Muscle of leg (tissue), 16 donors: ENCODE measurements at places on chromosomes 5 and 9.

DNA sequence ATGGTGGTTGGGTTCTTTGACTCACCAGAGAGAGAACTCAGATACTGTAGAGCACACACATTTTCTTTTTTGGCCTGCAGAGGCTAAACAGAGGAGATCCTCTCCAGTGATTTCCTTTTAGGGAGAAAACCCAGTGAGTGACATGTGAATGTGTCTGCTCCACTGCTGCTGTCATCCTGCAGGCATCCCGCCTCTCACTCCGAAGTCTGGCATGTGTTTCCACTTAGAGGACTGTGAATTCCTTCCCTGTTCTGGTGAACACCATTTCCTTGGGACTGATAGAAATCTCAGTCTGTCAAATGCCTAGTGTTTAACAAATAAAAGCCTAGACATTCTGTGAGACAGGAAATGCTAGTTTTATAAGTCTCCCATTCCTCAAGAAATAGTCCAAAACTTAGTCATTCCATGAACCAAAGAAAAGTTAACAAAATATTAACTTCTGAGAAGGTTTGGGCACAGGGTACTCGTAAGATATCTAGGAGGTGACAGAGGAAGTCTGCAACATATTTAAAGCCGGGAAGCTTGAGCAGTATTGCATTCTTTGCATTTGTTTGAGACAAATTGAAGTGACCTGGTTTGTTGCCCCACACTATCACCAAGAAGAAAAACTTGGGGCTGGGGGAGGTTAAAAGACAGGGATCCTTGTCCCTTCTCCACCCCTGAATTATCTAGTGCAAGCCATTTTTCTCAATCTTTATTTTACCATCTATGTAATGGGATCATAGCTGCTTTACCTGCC, 74.9 kb upstream of the NIPAL4 start:
- peak; percentile 95 for DNase-seq

DNA sequence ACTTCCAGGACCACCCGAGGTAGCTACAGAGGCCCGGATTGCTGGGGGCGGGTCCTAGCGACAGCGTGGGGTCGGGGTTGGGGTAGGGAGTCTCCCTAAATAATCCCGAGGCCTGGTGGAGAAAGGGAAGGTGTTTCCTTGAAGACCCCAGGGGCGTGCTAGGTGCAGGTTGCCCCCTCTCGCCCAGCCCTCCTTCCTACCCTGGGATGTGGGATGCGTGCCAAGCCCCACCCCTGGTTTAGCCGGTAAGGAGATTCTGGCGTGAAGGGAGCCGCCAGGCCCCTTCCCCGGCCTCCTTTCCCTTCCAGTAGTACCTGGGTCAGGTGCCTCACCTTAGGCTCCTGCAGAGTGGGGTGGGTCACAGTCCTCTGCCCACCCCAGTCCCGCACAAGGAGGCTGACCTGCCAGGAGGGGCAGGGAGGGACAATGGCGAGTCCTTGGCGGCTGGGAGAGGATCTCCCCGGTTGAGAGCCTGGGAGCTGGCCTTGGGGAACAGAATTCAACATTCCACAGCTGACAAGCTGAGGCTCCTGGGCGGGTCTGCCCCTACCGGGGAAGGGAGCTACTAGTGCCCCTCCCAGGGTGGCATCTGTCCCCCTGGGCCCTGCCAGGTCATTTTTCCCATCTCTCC, 674 bp downstream of the TSPAN17 start:
- DNase-seq, result peak; percentile 57

GRCh38 chr5:141155540-141156374, 5.9 kb downstream of the PCDHB6 start:
- no peak for DNase-seq

- no peak for DNase-seq
Observed at GRCh38 chr9:15244001-15244441, 63.0 kb downstream of the TTC39B start.

- DNase-seq, result peak; percentile 88
Observed at GRCh38 chr9:16191691-16192402, 639.0 kb downstream of the CCDC171 start.

DNA sequence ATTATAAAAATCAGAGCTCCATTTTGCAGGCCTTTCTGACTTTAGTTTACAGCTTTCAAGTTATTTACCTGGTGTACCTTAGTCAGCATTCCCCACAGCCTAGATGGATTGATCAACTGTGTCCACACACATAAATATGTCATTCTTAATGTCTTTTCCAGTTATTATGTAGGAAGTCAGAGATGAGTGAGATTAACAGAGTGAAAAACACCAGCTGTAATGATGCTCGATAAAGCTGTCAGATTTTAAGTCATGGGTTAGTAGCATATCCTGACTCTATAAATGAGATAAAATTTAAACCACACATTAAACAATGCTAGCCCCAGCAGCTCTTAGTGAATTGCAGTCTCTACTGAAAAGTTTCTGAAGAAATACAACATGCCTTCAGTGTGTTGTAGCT, 48.9 kb downstream of the NUDT12 start:
- DNase-seq, result no peak

GRCh38 chr5:99544356-99544755, 615.5 kb upstream of the CHD1 start:
- no peak for DNase-seq

GRCh38 chr9:112867275-112867991, 23.2 kb downstream of the SLC46A2 start:
- no peak for DNase-seq

GRCh38 chr5:33321026-33321425, 119.7 kb upstream of the TARS1 start:
- DNase-seq, result peak; percentile 78

DNA sequence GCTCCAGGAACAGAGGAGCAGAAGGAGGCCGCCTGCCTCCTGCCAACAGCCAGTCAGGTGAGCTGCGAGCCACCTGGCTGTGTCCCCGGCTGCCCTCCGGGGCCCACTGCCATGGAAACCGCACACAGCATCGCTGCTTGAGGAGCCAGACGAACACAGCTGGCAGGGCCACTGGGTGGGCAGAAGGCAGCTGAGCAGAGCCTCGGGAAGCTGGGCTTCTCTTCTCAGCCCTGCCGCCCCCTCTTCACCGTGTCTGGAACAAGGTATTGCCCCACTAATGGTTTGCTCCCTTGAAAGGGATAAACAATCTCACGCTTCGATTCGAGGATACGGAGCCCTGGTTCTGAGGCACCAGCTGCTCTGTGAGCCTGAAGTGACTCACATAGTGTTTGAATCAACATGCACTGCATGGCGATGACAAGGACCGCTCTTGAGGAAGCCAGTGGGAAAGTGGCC, 63.7 kb upstream of the RUFY1 start:
- no peak for DNase-seq

GRCh38 chr9:71767776-71768321, 464 bp downstream of the CEMIP2 start:
- peak; percentile 50 for DNase-seq

DNA sequence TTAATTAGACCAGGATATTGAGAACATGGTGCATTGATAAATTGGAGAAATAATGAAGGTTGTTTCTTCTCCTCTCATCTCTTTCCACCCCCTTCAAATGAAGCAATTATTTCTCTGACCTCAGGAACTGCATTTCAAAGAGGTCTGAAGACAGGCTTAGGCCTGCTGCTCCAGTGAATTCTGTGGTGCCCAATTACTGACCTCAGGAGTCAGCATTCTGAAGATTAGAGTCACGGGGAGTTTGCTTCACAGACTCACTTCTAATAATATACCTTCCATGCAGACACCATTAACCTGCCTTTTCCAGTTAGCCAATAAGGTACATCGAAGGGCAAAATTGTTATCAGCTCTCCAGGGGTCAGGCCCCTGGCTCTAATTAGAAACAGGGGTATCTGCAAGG, 270.9 kb downstream of the GAS1 start:
- DNase-seq, result no peak

GRCh38 chr9:108136656-108137055, 647.1 kb upstream of the KLF4 start:
- peak; percentile 68 for DNase-seq

DNA sequence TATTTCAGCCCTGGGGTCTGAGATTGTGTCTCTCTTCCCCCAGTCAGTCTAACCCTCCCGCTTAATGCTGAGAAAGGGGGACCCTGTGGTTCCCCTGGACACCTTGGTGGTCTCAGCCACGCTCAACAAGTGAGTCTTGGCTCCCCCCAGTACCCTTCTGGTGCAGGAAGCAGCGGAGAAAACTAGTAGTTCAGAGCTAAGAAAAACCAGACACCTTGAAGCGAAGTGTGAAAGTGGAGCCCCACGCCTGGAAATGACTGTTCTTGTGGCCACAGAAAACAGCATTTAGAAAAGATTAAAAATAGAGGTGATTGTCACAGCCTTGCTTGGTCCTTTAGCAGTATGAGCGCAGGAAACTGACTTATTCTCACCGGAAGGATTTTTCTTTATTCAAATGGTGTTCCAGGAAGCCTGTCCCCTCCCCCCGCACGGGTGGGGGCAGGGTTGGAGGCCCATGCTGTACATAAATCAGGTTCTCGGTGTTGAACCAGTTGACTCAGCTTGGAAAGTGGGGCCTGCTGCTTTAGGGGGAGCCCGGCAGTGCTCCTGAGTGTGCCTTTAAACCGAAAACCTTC, 8.1 kb downstream of the ARPC5L start:
- DNase-seq, result no peak

- DNase-seq, result peak; percentile 59
Observed at GRCh38 chr9:33162721-33163311, 4.3 kb downstream of the B4GALT1 start.

GRCh38 chr5:71924980-71925379, 182.3 kb upstream of the MAP1B start:
- DNase-seq, result peak; percentile 69

GRCh38 chr9:137411260-137411644, 11.7 kb downstream of the EXD3 start:
- DNase-seq, result no peak

- DNase-seq, result peak; percentile 14
Observed at GRCh38 chr5:165714598-165714997, 2209.2 kb downstream of the MAT2B start.

DNA sequence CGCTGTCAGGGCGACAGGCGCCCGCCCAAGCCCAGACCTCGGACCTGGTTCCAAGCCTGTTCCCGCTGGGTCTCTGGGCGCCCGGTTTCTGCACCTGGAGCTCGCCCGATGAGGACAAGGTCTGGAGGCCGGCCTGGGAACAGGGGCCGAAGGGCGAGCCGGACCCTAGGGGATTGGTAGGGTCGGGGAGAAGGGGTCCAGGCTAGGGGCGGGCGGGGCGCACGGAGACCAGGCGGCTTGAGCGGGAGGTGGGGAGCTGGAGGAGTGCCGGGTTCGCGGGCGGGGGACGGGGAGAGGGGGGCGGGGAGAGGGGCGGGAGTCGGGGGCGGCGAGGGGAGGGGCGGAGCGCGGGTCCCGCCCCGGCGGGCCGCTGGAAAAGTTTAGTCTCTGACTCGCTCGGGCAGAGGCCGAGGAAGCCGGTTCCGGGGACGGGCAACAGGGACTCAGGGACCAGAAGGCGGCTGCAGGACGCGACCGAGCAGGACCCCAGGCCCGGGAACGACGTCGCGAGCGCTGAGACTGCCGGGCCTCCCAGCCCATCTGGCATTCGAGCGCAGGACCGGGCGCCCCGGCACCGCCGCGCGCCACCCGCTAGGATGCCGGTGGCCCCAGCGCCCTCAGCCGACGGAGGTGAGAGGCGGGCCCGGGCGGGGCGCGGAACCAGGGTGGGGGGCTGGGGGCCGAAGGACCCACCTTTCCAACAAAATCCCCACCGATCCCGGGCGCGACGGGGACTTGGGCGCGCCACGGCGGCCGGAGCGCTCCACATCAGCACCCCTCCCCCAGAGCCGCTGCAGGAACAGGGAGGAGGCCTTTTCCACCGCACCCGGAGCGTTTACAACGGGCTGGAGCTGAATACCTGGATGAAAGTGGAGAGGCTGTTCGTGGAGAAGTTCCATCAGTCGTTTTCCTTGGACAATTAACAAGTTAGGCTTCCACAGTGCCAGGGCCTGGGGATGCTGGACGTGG, at the start of gene S1PR3:
S1PR3 (plus strand) TSS at position 403 of the 969 bp plus-strand sequence. CDS start 9,733 bp downstream, outside the sequence.
- peak; percentile 93 for DNase-seq

GRCh38 chr5:2376486-2376885, 375.0 kb downstream of the IRX2 start:
- DNase-seq, result no peak

DNA sequence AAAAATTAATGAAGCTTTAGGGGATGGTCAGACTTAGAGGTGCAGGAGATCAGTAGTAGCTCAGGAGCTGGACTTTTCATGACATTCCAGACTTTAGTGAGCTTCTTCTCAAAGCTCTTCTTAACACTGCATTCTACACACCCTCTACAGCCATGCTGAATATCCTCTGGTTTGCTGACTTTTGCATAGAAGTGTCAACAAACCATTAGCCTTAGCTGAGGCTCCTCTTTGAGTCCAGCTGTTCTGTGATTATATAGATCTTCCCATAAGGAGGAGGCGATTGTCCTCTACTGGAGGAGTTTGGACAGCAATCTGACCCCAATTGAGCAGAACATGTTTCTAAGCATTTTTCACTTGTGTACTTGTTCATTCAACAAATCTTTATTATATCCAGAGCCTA, 75.0 kb upstream of the RUSC2 start:
- no peak for DNase-seq

DNA sequence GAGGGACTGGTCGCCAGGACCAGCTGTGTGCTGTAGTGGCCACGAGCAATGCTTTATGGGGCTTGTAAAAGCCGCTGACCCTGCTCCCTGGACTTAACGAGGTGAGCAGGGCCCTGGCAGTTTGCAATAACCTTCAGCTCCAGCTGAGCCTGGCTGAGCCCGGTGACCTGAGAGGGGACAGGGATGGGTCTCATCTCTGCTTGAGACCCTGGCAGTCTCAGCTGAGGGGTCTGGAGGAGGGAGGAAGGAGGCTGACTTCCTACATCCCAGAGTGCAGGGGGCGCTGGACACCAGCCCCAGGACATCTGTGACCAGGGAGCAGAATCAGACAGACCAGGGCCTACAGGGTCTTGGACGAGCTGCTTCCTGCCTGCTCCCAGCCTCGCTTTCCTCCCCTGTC, 277.5 kb upstream of the MVB12B start:
- DNase-seq, result no peak

DNA sequence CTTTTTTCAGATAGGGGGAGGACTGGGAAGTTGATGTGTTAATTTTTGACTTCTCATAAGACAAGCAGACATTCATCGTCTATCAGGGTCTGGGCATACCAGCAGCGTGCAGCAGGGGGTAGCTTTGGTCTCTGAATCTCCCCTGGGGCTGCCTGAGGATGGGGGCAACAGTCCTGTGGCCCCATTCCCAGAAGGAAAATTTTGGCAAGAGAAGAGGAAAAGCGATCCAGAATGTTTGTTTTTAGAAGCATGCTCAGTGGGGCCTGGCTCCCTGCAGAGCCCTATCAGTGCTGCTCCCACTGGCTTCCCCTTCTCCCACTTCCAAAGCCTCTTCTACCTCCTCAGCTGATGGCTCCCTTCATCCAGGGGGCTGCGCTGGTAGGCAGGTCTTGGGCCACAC, 194.8 kb upstream of the IL12B start:
- no peak for DNase-seq
